IMR-90 (cell line): ENCODE measurements at places on chromosomes 6 and 20. TPM values are rescaled to one million over a fixed set of nuclear protein-coding genes. Genes with fewer than 3 reads are reported as not detected.

DNA sequence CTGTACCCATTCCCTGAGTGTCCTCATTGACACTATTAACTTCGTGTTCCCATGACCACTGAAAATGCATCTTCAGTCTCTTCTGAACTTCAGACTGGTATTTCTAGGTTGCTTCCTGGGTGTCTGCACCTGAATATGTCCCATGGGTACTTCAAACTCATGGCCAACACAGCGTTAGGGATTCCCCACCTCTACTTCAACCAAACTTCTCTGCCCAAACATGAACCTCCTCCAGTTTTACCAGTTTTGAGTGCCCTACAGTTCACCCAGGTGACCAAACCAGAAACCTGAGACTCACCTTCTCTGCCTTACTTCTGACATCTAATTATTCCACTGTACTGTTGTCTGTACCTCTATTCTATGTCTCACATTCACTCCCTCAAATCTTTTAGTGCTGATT lies 99.5 kb upstream of the SUPT3H start:
- no peak for DNase-seq

DNA sequence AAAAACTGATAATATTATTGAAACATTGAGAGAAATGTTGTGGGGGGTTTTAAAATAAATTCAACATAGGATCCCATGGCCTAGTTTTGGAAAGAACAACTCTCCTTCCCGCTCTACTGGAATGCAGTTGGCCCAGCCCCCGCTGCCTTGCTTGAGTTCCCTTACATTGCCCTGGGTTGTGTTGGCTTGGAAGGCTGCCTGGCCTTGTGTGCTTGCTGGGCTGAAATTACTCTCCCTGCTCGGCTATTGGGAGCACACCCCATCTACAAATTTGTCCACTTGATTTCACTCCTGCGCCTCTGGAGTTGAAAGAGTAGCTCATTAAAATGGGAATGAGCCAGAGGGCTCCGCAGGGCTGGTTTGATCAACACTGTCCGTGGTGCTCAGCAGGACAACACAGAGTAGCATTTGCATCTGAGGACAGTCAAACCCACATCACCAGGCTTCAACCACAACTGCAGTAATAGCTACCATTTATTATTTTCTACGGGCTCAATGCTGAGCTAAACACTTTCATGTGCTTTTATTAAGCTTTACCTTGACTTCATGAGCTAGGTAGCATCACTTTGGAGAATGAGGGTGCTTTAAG lies 35.2 kb downstream of the DOK5 start:
- DNase-seq = no peak

- DNase-seq = no peak
Observed at GRCh38 chr20:58843128-58843556, 7.6 kb downstream of the GNAS-AS1 start.

GRCh38 chr6:150325066-150325772 lies 43.6 kb upstream of the IYD start:
- DNase-seq = no peak

- DNase-seq = no peak
Observed at GRCh38 chr6:106397431-106397830, 36.9 kb downstream of the CRYBG1 start.

GRCh38 chr6:15023448-15023847 lies 222.4 kb upstream of the JARID2 start:
- no peak for DNase-seq

GRCh38 chr6:15475872-15476271 lies 187.0 kb downstream of the DTNBP1 start:
- DNase-seq = no peak

GRCh38 chr6:167558246-167559177 lies 233.6 kb downstream of the TTLL2 start:
- no peak for DNase-seq

- peak; percentile 58 for DNase-seq
Observed at GRCh38 chr6:38638941-38639497, 710 bp downstream of the BTBD9 start.

DNA sequence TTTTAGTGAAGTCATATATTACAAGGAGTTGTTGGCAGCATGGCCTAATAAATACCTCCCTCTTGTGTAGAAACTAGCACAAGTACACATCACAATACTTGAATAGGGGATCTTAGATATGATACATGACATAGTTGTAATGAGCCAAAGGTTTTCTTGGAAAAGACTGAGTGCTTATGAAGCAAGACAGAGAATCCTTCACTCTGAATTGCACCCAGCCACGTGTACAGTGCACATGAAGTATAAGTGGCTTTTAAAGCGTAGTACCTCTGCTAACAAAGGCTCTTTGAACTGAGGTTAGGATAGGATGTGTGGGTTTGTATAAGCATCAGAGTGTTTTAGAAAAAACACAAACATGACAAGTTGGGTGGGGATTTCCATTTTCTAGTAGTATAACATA lies 145.5 kb upstream of the STMND1 start:
- DNase-seq = no peak

DNA sequence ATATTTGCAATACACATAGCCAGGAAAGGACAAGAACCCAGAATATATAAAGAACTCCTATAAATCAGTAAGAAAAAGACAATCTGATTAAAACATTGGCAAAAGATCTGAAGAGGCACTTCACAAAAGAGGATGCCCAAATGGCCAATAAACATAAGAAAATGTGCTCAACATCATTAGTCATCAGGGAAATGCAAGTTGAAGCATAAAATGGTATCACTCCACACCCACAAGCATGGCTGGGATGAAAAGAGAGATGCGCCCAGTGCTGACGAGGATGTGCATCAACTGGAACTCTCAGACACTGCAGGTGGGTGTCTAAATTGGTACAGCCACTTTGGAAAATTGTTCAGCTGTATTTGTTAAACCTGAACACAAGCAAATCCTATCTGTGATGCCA lies 42.4 kb upstream of the MLN start:
- no peak for DNase-seq

GRCh38 chr6:79506251-79506650 lies 31.0 kb downstream of the LCA5 start:
- DNase-seq = peak; percentile 46

DNA sequence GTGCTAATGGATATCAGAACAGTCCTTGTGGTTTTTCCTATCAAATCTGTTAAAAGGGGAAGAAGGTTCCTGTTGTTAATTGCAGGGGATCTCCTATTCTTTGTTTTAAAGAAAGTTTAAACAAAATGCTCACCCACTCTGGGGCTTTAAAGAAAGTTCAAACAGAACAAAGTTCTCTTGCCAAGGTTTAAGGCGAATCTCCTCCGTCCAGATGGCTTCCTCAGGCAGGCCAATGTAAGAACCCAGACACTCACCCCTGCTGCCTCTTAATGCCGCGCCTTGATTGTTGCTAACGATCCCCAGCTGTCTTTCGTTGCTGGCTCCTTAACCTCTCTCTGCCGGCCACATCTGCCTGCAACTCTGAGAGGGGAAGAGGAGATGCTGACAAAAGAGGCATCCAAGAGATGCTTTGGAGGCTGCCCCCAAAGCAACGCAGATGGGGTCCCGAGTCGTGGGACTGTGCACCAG lies 235.0 kb upstream of the PRDM1 start:
- peak; percentile 51 for DNase-seq

The CRISP3 gene
- not detected in 2 replicates for total RNA-seq

The BPI gene
- total RNA-seq = not detected in 2 replicates

The KIF16B gene
- 10.0 and 10.6 TPM in 2 replicates for total RNA-seq

The BACH2 gene
- 1.1 and 1.3 TPM in 2 replicates for total RNA-seq
